ENCODE measurements at places on chromosomes 5 and 9.

DNA sequence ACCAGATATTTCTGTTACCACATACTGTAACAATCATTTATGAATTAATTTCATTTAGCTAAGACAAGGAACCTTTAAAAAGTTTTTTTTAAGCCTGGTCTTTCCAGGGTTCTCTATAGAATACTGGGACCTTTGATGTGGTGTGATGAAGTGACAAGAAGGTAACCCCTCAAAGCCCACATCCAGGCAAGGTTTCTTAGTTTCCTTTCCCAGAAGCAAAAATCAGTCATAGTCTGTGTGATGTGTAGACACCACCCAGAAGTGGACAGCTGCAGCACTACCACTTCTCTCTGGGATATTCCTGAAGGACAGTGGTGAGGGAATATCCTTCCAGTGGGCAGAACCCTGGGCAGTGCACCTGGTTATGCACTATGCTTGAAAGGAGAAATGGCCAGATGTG is 115.6 kb downstream of the TTC39B start:
- DNase-seq, result no peak

GRCh38 chr5:18607570-18607969 is 973.3 kb downstream of the TAF11L14 start:
- no peak for DNase-seq

DNA sequence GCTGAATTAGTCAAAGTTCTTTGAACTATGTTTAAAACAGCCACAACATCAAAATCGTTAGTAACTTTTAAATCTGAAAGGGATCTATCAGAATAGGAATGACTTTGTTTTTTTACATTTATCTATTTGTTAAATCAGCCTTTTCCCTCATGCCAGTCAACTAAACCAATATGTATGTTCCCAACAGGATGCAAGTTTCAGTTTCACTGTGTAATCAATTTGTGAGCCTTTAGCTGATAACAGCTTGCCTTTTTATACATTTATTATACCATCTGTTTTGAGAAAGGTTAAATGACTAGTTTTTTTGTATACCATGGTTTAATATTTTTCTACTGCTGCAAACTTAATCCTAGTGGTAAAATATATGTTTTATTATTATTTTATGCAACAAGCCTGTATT is 8.9 kb downstream of the TMED7 start:
- no peak for DNase-seq

- no peak for DNase-seq
Measured at GRCh38 chr5:155767470-155767869, 559.5 kb upstream of the SGCD start.

- no peak for DNase-seq
Measured at GRCh38 chr5:142506046-142506445, 179.8 kb downstream of the FGF1 start.

- no peak for DNase-seq
Measured at GRCh38 chr5:68214482-68215207, 911 bp upstream of the PIK3R1 start.

GRCh38 chr5:148846930-148847329 is 20.5 kb downstream of the ADRB2 start:
- no peak for DNase-seq

- DNase-seq, result no peak
Measured at GRCh38 chr5:33231935-33232334, 208.8 kb upstream of the TARS1 start.
